Activated T-cell treated with anti-CD3 and anti-CD28 coated beads, Interleukin-2, amount 50 U/mL, for 72 hours (primary cell): ENCODE measurements at places on chromosomes 1 and 21. TPM values are rescaled to one million over a fixed set of nuclear protein-coding genes. Genes with fewer than 3 reads are reported as not detected.

DNA sequence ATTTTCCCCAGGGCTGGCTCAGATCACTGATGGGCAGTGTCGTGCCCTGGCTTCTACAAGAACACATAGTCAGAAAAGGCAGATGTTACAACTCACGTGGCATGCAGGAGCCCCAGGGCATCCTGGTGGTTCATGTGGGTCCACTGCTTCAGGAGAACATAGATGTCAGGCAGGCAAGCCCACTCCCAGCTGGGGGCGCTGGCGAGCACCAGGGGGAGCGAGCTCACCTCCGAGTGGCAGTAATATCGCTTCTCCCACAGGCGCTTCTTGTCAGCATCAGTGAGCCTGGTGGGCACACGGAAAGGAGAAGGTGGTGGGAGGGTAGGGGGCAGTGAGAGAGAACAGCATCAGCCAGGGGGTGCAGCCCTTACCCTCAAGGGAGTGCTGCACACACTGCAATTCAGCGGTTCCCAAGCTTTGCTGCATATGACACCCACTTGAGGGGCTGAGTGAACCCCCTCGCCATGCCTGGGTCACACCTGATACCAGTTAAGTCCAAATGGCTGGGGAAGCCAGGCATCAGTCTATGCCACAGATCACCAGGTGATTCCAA lies 34.3 kb upstream of the PPP1R15B start:
- peaks cover 25% of the 10 kb centered on the region for H3K36me3 ChIP-seq
- no peaks in the 10 kb centered on the region for H3K27me3 ChIP-seq
- no peak overlapping the region for H3K27ac ChIP-seq
- peak; percentile 62 for DNase-seq
- no peak overlapping the region for H3K4me3 ChIP-seq

DNA sequence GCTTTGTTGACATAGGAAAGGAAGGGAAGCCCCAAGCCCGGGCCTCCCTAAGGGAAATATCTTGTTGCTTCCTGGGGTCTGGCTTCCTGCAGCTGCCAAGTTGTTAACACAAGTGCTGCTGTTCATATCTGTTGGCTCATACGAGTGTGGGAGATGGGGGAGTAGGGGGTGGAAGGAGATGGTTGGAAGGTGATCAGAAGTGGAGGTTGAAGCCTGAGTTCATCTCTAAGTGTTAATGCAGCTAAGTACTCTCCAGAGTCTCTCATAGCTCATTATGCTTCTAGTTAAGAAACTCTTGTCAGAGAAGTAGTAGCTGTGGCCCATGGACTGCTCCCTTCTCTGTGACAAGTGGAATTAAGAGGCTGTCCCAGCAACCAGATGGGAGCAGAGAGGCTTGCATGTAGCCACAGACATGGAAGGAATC lies 319.2 kb upstream of the SPAG17 start:
- H3K4me3 ChIP-seq, result no peak overlapping the region
- H3K27ac ChIP-seq, result no peak overlapping the region
- no peak for DNase-seq
- H3K36me3 ChIP-seq, result peaks cover 3% of the 10 kb centered on the region
- H3K27me3 ChIP-seq, result no peaks in the 10 kb centered on the region

Gene CCDC190
- total RNA-seq, result not detected

Gene MMEL1
- total RNA-seq, result 1.5 TPM

DNA sequence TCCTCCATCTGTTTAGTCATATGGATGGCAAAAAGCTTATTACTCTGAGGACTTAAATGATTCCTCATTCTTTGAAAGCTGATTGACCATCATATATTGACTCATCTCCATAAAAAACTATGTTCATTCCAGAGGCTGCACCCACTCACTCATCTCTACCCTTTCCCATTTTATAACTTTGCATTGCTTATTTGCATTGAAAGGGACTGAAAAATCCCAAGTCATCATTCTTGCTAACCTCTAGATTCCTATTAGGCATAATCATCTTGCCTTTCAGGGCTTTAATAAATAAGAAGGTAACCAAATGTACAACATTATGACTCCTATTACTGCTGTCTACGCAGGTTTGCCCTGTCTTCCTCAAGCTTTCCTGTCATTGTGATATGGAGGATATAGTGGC lies 1180.3 kb upstream of the B3GALT2 start:
- peaks cover 7% of the 10 kb centered on the region for H3K27me3 ChIP-seq
- H3K4me3 ChIP-seq, result no peak overlapping the region
- no peaks in the 10 kb centered on the region for H3K36me3 ChIP-seq

GRCh38 chr1:40477678-40478053 lies 576 bp downstream of the ZFP69 start:
- peaks cover 21% of the 10 kb centered on the region for H3K4me1 ChIP-seq
- peak overlapping the region; percentile 54 for H3K27ac ChIP-seq
- peaks cover 25% of the 10 kb centered on the region for H3K36me3 ChIP-seq
- peak overlapping the region; percentile 82 for H3K4me3 ChIP-seq
- peak; percentile 21 for DNase-seq
